ENCODE measurements at places on chromosomes 2 and 18. TPM values are rescaled to one million over a fixed set of nuclear protein-coding genes. Genes with fewer than 3 reads are reported as not detected.

The GPD2 gene
- total RNA-seq: 58.1 TPM

The PPP1R1C gene
- 0.89 TPM for total RNA-seq

The SERPINB12 gene
- not detected for total RNA-seq

DNA sequence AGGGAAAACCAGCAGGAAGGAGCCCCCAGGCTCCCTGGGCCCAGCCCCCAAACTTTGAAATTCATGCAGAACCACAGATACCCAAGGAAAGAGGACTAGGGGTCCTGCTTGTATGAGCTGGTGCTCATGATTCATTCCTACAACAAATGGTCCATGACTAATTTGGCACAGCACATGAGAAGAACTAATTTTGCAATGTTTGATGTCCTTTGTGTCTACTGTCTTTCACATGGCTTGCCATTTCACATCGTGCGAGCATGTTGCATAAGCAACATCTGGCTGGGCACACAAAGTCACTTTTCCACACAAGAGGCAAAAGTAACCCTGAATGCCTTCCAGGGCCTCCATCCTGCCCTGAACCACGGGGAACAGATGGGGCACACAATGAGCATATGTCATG, 149.6 kb upstream of the APCDD1 start:
- DNase-seq: no peak

GRCh38 chr2:203808046-203808750, 59.4 kb upstream of the CTLA4 start:
- DNase-seq: no peak
